Natural killer cell (primary cell): ENCODE measurements at places on chromosomes 4 and X.
A peak's percentile ranks its signal among the peaks of the same experiment; 100 is the strongest.

DNA sequence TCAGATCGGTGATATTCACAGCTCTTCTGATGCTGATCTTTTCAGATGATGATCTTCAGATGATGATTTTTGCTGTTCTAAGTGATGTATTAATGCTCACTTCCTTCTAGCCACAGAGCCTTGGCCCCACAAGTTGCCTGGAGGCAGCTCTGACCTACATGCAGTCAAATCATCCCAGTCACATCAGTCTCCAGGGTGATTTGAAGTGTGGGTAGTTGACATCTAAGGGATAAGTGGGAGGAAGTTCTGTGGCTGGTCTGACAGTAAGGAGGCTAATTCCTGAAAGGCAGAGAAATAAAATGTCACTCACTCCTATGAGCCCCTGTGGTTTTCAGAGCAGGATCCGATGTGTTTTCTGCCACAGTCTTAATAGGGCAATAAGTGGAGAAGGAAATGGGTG lies 79.8 kb upstream of the RPL34 start:
- no peak for DNase-seq

- DNase-seq, result no peak
Measured at GRCh38 chr4:74583089-74583700, 138.3 kb downstream of the AREG start.

DNA sequence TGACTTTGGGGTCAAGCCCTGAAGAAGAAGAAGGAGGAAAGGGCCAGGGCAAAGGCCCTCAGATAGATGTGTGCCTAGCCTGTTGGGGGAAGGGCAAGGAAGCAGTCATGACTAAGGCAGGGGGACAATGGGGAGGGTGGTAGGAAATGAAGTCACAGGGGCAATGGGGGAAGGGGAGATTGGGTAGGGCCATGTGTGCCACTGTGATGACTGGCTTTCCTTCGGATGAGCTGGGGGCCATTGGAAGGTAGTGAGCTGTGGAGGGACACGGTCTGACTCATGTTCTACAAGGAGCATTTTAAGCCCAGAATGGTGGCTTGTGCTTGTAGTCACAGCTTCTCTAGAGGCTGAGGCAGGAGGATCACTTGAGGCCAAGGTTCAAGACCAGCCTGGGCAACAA lies 642.0 kb downstream of the MID1IP1 start:
- no peak for DNase-seq

GRCh38 chrX:23736030-23736429 lies 7.0 kb downstream of the ACOT9 start:
- no peak for DNase-seq

- DNase-seq, result no peak
Measured at GRCh38 chr4:885353-885752, 46.8 kb downstream of the GAK start.

DNA sequence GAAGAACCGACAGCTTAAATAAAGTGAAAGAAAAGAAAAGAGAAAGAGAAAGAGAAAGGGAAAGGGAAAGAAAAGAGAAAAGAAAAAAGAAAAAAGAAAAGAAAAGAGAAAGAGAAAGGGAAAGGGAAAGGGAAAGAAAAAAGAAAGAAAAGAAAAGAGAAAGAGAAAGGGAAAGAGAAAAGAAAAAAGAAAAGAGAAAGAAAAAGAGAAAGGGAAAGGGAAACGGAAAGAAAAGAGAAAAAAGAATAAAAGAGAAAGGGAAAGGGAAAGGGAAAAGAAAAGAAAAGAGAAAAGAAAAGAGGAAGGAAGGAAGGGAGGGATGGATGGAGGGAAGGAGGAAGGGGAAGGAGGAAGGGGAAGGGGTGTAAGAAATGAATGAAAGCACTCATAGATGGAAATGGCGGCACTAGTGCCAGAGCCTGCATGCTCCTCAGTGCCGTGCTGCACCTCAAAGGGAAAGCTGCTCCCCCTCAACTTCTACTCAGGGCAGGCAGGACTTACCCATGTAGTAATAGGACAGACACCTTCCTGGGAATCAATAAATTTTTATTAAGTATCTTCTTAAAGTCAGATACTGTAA lies 70.7 kb downstream of the AFAP1 start:
- no peak for DNase-seq

DNA sequence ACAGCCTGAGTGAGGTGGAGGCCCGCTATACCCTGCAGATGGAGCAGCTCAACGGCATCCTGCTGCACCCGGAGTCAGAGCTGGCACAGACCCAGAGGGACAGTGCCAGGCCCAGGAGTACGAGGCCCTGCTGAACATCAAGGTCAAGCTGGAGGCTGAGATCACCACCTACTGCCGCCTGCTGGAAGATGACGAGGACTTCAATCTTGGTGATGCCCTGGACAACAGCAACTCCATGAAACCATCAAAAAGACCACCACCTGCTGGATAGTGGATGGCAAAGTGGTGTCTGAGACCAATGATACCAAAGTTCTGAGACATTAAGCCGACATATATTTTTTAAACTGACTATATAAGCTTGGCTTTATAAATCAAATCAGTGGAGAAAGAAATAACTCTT lies 73.3 kb upstream of the HHIP start:
- no peak for DNase-seq

DNA sequence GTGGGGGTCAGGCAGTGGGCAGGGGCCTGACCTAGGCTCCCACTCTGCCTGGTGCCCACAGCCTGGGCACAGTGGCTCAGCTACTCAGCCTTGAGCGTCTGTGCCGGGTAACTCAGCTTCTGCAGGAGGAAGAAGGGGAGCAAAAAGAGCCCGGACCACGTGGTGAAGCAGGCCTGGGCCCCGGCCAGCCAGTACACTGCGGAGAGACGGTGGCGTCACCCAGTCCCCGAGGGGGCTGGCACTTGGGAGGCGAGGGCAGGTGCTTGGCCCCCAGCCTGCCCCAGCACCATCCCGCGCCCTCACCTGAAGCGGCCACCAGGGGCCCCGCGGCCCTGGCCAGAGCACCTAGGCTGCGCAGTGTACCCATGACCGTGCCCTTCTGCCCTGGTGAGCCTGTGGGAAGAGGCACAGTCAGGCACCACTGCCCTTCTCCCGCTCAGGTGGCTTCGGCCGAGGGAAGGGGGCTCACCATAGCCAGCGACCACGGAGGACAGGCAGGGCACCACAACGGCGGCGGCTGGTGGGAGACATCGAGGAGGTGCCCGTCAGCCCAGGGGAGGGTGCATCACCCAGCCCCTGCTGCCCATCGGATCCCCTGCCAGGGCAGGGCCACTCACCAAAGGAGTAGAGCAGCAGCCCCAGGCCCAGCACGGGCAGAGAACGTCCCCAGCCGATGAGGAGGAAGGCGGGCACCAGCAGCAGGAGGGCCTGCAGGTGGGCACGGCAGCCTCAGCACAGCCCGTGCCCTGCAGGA lies 32.3 kb downstream of the NOP14 start:
- no peak for DNase-seq

GRCh38 chr4:102543030-102543928 lies 42.1 kb downstream of the NFKB1 start:
- DNase-seq, result no peak

- no peak for DNase-seq
Measured at GRCh38 chr4:31807036-31807435, 1086.9 kb downstream of the PCDH7 start.

DNA sequence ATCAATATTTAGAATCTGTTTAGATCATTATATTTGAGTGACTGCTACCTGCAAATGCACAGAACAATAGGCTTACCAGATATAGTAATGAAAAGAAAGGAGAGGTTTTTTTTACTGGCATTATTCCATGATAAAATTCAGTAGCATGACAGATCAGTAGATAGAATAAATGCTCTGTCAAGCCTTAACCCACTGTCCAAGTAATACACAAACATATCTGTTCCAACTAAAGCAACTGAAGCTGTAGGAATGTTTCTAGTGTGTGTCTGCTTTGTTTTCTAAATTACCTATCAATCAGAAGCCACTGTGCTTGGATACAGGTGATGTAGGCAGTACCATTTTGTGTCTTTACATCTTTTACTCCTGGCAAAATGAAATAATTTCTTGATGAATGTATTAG lies 604.6 kb downstream of the PCDH7 start:
- DNase-seq, result no peak

DNA sequence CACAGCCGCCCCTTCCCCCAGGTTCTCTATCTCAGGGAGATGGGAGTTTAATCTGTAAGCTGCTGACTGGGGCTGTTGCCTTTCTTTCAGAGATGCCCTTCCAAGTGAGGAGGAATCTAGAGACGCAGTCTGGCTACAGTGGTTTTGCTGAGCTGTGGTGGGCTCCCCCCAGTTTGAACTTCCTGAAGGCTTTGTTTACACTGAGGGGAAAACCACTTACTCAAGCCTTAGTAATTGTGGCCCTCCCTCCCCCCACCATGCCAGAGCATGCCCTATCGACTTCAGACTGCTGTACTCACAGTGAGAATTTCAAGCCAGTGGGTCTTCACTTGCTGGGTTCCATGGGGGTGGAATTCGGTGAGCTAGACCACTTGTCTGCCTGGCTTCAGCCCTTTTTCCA lies 131.3 kb downstream of the FAAH2 start:
- no peak for DNase-seq

DNA sequence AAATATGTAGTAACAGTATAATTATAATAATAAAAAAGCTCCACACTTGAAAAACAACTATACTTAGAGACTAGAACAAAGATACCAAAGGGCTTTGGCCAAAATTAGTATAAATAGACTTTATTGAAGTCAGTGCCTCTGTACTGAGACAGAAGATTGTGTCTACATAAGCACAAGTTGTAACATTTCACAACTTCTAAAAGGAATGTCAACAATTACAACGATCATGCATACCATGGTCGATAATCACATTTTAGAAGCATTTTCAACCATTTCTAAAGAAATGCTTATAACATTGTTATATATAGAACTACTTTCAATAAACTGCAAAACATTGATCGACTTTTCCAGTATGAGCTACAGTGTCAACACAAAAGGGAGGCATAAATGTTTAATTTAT lies 57.0 kb downstream of the DHX15 start:
- DNase-seq, result no peak

DNA sequence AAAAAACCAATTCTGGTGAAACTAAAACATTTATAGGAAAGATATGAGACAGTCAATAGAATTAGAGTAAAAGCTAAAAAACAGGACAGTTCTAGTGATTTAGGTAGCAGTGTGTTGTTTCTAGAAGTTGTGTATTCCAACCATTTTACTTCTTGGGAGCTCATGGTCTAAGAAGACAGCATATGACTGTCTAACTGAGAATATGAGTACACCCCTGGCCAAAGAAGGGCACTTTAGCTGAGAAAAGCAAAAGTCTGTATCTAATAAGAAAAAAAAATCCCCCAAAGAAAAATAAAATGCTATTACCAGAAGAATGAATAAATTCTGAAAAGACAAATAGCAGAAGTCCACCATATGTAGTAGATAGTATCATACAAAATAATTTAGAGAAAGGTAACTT lies 26.4 kb downstream of the EREG start:
- no peak for DNase-seq

GRCh38 chr4:101853691-101854090 lies 63.2 kb downstream of the BANK1 start:
- no peak for DNase-seq

DNA sequence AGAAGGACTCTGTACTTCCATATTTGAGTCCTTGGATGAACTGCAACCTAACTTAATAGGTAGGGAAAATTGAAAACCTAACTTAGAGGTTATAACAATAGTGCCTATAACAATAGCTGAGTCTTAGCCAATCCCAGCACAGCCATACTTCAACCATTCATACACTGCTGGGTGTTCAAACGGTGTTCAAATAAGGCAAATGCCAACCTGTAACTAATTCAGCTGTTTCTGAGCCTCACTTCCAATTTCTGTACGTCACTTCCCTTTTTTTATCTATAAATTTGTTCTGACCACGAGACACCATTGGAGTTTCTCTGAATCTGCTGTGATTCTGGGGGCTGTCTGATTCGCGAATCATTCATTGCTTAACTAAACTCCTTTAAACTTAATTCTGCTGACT lies 9.6 kb upstream of the GRSF1 start:
- DNase-seq, result no peak

GRCh38 chrX:44314259-44314734 lies 29.2 kb downstream of the EFHC2 start:
- peak; percentile 12 for DNase-seq

DNA sequence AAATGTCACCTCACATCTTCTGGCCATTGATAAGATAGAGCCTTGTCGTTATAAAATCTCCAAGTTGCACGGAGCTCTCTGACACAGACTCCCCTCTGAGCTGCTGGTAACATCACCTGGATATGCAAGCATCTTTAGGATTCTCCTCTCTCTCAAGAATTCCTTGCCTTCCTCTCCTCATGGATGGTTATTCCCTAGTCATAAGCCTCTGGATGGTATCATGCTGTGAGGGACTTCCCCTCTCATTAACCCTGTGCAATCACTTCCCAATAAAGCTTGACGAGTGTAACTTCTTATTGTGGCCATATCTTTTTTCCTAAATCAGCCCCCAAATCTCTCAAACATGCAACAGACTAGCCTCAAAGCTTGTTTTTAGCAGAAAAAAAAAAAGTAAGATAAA lies 1057.0 kb upstream of the SLIT2 start:
- no peak for DNase-seq
